ENCODE measurements at places on chromosomes 7 and 10.
A peak's percentile ranks its signal among the peaks of the same experiment; 100 is the strongest.

- DNase-seq: peak; percentile 59
Observed at GRCh38 chr10:58220769-58221451, 46.8 kb downstream of the IPMK start.

GRCh38 chr7:9505516-9505915 lies 1072.1 kb downstream of the NXPH1 start:
- no peak for DNase-seq

DNA sequence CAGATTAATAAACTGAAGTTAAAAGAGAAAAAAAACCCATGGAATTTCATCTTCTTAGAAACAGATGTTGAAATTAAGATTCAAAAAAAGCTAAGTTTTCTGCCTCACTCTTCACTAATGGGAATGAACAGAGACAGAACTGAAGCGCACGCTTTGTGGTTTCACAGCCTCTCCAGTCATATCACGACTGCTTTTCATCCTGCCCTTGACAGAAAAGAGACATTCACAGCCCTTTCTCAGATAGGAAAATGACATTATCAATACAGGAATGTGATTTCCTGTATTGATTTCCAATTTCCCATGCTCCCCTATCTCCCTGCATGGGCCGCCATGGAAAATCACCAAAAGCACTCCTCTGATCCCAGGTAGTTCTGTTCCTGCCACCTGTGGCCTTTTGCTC lies 108.2 kb downstream of the PFKFB3 start:
- DNase-seq: no peak

GRCh38 chr7:50426280-50427045 lies 23.7 kb downstream of the FIGNL1 start:
- no peak for DNase-seq

DNA sequence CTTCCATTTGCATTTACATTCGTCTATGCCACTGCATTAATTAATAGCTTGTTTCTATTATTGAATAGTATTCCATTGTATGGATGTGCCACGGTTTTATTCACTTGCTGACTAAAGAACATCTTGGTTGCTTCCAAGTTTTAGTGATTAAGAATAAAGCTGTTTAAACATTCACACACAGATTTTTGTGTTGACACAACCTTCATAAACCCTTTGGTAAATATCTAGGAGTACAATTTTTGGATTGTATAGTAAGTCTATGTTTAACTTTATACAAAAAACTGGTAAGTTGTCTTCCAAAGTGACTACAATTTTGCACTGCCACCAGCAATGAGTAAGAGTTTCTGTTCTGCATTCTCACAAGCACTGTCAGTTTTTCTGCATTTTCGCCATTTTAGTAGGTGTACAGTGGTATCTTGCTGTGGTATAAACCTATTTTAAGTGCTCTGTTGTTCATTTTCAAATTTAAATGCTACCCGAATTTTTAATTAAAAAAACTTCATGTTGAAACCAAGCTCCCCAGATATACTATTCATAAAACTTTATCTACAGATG lies 121.4 kb downstream of the RNF133 start:
- DNase-seq: no peak

GRCh38 chr7:24797270-24797669 lies 40.0 kb upstream of the GSDME start:
- no peak for DNase-seq

- DNase-seq: no peak
Observed at GRCh38 chr10:6351495-6351894, 148.8 kb downstream of the PFKFB3 start.
